ENCODE measurements at places on chromosomes 2 and 18.

DNA sequence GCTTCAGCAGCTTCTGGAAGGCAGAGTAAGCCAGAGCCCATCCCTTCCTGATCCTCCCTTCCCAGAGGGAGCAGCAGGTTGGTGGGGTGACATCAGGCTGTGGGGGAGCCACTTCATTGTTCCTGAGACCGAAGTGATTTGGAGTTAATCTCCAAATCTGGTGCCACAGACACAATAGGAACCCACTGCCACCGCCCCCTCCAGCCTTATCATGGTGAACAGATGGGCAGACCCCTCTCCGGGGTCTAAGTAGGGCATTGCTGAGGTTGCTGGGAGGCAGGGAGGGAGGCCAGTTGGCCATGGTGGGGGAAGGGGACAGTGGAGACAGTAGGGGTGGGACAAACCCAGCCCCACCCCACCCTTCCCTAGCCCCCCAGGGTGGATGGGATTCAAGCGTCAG is 25.6 kb upstream of the SLC35F6 start:
- no peak for DNase-seq

- DNase-seq = no peak
Observed at GRCh38 chr2:212409560-212409959, 129.0 kb downstream of the ERBB4 start.

GRCh38 chr2:152542995-152543481 is 174.2 kb downstream of the PRPF40A start:
- DNase-seq = no peak

DNA sequence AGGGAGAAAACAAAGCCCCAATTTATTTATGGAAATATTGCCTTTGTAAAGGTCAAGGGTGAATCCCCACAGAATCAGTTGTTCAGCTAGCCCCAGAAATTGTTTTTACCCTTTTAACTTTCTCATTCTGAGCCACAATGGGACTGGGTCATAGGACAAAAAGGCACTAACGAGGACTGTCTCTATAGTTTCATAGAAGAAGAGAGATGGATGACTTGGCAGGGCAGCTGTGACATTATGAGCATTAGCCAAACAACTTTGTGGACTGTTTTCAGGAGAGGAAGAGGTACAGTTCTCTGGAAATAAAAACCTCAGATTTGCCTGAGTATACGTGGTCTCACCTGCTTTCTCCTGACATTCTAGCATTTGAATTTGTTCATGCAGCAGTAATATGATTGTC is 1155.8 kb upstream of the CHAC2 start:
- DNase-seq = no peak

GRCh38 chr2:241948299-241948897 is 78.9 kb downstream of the RTP5 start:
- DNase-seq = no peak

DNA sequence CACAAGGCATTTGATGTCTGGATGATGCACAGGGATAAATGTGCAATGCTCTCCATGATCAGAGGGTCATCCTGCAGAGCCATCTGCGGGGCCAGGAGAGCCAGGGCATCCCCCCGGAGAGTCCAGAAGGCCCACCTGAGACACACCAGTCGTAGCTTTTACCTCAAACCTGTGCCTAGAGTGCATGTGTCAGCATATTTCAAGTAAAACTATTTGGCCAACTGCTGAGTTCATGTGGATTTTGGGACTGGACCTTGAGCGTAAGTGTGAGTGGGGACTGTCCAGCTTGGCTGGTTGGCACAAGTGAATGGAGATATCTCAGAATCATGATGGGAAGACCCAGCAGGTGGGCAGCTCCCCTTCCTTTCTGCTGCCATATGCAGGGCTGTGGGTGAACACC is 147.8 kb upstream of the TPO start:
- DNase-seq = no peak

DNA sequence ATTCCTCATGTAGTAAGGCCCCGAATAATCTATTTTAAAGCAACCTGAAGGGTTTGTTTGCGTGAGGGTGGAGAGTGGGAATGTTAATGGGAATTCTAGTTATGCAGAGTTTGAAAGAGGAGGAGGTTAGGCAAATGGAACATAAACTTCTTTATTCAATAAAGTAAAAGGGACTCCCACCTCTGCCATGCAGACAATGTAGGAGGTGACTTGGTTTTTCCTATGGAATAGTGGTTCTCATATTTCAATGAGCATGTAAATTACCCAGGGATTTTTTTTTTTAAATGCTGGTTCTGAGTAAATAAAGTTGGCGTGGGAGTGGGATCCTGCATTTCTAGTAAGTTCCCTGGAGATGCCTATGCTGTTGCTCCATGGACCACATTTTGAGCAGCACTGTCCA is 367.9 kb downstream of the THSD7B start:
- no peak for DNase-seq

DNA sequence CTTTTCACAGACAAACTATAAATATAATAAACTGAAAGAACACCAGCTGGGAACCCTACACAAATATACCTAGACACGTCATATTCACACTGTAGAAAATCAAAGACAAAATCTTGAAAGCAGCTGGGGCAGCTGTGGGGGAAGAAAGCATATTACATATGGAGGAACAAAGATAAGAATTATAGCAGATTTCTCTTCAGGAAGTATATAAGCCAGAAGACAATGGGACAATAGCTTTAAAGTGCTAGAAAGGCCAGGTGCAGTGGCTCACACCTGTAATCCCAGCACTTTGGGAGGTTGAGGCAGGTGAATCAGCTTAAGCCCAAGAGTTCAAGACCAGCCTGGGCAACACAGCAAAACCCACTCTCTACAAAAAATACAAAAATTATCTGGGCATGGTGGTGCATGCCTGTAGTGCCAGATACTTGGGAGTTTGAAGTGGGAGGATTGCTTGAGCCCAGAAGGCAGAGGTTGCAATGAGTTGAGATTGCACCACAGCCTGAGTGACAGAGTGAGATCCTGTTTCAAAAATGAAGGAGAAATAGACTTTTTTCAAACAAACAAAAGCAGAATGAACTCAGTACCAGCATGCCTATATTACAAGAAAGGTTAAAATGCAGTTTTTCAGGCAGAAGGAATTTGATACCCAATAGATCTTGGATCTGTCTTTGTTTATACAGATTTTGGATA is 26.8 kb upstream of the ERCC3 start:
- DNase-seq = no peak

DNA sequence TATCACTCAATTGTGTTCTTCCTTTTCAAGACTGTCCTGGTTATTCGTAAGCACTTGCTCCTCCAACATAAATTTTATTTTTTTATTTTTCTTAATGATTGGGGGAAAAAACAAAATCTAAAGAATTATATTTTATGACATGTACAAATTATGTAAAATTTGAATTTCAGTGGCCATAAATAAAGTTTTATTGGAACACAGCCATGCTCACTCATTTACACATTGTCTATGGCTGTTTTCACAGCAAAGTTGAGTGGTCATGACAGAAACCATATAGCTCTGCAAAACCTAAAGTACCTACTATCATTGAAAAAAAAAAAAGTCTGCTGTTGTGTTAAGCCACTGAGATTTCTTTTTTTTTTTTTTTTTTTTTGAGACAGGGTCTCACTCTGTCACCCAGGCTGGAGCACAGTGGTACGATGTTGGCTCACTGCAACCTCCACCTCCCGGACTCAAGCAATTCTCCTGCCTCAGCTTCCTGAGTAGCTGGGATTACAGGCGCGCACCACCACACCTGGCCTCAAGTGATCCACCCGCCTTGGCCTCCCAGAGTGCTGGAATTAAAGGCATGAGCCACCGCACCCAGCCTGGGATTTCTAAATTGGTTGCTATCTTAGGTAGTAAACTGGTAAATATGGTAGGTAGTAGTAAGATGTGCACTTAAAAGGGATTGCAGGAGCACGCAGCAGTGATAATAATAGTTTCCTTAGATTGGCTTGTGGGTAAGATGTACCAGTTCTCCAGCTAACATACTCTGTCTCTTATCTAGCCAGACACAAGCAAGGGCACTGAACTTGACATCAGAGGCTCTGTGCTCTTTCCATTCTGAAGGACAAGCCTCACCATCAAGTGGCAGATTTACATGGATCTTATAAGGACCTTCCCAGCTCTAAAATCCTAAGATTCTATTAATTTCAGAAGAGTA is 44.4 kb downstream of the KCNG3 start:
- no peak for DNase-seq

DNA sequence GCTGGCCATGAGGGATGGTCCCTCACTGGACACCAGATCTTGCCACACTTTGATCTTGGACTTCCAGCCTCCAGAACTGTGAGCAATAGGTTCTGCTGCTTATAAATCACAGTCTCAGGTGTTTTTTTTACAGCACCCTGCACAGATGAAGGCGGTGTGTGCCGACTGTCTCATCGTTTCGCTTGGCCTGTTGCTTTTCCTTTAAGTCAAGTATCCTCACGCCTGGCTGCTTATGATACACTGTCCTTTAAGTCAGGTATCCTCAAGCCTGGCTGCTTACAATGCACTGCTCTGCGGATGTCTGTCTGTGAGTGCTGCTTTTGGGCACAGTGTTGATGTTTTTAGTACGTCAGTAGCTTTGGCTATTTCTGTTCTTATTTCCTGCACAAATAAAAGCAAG is 40.3 kb downstream of the SALL3 start:
- no peak for DNase-seq

DNA sequence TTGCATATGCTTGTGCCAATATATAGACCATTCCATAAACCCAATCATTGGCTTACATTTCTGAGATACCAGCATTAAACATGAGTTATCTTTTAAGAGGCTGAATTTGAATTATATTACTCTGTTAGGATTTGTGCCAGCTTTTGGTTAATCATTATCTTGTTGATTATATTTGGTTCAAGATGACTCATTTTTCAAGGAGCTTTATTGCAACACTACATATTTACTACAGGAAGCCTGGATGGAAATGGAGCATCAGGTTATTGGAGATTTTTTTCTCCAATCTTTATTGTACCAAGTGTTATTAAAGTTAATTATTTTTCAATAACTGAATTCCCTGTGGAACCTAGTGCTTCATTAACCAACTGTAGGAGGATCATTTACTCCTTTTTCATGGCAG is 26.4 kb downstream of the EML4 start:
- DNase-seq = no peak

DNA sequence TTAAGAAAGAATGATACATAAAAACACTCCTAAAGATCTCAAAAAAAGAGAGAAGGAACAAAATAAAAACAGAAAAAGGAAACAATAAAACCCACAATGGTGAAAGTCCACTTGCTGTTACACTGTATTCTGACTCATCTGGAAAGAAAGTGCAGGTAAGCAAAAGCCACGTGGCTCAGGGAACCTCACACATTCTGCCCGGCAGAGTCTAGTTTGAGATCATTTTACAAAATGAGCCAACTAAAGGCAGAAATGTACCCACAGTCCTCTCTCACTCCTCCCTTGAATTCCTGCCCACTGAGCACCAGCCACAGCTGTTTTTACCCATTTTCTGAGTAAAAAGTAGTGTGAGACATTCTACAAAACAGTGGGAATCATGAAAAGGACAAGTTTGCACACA is 10.0 kb downstream of the KCNH7 start:
- no peak for DNase-seq

GRCh38 chr18:54075689-54076088 is 148.8 kb downstream of the MBD2 start:
- DNase-seq = no peak

DNA sequence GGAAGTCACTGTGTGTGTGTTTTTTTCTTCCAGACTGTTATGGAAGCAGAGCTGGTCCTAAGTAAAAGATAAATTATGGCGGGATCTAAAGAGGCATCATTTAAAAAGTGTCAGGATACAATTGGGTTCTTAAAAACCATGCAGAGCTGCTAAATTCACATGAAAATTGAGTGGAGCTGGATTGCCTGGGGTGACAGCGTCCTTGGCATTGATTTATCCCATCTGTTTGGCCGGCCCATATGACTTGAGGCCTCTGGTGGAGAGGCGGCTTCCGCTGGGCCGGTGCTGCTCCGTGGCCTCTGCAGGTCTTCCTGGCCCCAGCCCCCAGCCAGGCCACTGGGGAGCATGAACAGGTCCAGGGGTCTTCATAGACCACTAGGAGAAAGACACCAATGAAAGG is 165.5 kb downstream of the GLI2 start:
- no peak for DNase-seq

GRCh38 chr2:3420769-3421397 is 41.4 kb downstream of the TRAPPC12 start:
- no peak for DNase-seq

DNA sequence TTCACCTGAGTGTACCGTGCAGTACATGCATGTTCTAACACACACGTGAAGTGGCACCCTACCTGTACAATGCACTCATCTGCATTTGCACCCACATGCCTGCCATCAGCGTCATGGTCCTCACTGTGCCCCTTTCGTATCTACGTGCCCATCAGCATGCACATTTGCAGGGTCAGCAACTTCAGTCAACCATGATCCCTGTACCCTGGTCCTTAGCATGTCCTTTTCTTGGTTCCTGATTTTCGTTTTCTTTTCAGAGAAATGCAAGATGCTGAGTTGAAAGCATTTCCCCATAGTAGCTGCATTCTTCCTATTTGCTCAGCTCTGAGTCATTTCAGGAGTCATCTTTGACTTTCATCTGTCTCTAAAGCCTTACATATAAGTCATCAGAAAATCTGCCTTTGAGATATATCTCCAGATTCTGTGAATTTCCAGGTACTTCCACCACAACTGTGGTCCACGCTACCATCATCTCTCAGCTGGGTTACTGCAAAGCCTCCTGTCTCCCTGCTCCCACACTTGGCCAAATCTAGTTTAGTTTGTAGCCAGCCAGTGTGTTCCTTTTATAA is 14.7 kb upstream of the PUM2 start:
- DNase-seq = no peak

DNA sequence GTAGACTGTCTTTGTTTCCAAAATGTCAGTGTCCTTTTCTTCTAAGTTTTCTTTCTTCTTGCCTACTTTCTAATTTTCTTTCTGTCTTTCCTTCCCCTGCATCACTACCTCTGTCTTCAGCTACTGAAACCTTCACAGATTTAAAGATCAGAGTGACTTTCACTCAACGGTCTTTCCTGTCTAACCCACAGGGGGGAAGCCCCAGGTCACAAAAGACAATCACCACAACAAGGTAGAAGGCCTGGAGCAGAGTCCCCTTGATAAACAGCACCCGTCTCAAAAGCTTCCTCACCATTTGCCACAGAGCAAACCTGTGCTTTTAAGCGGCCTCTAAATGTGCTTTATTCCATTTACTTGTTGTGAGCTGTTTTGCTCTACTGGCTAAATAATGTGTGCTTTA is 665.4 kb downstream of the BCL11A start:
- DNase-seq = no peak

DNA sequence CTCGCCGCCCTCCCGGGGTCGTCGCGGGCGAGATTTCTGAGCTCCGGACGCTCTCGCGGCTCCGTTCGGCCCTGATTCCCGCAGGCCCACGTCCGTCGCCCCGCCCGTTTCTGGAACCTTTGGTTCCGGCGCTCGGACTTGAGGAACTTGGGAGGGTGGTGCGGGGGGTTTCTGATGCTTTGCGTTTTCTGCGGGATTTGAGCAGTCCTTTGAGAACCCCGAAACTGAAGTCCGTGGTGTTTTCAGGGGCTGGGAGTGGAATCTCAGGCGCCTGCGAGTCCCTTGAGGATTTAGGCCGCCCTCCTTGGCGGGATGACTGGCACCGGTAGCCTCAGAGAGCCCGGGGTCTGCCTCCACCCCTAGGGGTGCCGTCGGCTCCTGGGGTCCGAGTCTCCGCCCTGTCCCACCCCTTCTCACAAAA is 336 bp downstream of the THNSL2 start:
- DNase-seq = no peak

All from activated T-helper 1 cell treated with anti-CD3 and anti-CD28 coated beads, Interleukin-2, amount 50 U/mL, for 16 hours (primary cell).